Activated CD4-positive, alpha-beta memory T cell treated with anti-CD3 and anti-CD28 coated beads, Interleukin-2, amount 10 ng/mL, durations not matched to agents 7 days and 5 days (primary cell): ENCODE measurements at places on chromosomes 6 and 20. TPM values are rescaled to one million over a fixed set of nuclear protein-coding genes. Genes with fewer than 3 reads are reported as not detected.

The BPIFA1 gene
- not detected for total RNA-seq

DNA sequence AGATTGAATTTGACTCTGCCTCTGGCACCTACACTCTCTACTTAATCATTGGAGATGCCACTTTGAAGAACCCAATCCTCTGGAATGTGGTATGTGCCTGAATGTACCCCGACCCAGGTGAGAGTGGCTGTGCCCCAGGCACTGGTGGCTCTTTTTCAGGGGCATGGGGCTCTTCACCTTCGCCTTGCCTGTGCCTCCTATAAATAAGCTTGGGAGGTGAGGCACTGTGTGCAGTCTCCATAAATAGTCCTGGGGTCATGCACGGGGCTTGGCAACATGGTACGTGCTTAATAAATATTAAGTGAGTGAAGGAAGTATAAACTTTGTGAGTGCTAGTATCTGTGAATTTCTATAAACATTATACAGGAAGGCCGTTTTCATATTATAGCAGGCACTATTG, 33.0 kb downstream of the GHRH start:
- DNase-seq = no peak

GRCh38 chr6:46996860-46997641, 45.1 kb downstream of the ADGRF1 start:
- DNase-seq = no peak

DNA sequence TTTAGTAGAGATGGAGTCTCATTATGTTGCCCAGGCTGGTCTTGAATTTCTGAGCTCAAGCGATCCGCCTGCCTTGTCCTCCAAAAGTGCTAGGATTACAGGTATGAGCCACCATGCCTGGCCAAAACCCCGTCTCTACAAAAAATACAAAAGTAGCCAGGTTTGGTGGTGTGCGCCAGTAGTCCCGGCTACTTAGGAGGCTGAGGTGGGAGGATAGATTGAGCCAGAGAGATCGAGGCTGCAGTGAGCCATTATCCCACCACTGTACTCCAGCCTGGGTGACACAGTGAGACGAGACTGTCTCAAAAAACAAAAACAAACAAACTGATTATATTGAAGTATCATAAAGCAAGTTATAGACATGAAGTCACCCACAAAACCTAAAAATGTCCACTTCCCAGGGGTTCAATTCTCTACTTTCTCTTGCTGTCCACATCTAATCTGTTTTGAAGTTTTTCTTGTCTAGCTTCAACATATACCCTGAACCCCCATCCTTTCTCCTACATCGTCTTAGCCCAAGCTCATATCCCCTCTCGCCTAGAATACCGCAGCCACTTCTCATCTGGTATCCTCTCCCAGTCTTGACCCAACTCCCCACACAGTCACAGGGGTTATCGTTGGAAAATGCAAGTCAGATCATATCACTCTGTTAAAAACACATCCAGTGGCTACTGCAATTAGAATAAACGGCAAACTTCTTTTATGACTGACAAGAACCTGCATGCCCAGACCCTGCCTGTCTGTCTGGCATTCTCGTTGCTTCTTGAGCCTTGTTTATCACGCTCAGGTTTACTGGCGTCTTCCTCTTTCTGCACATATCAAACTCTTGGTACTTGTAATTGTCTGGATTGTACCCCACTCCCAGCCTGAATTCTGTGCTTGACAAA, 20.1 kb upstream of the NCOA3 start:
- no peak for DNase-seq

The MACROD2 gene
- not detected for total RNA-seq

DNA sequence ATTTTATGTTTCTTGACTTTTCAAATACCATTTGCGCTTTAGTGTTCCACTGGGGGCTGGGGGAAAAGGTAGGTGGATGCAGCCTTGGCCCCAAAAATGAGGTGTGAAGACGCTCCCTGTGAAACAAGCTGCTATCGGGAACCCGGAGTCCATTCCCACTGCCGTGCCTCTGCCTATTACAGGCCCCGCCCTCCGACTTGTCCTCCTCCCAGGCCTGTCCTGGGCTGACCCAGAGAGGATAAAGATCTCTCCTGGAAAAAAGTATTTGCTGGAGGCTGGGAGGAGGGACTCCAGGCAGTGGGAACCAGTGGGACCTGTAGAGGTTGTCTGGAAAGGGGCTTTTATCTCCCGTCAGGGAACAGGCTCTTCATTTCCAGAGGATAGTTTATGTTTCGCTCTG, 215.0 kb downstream of the SLC24A3 start:
- DNase-seq = no peak

The EFCAB8 gene
- 0.25 TPM for total RNA-seq

GRCh38 chr6:56729719-56730118, 87.0 kb upstream of the DST start:
- no peak for DNase-seq

DNA sequence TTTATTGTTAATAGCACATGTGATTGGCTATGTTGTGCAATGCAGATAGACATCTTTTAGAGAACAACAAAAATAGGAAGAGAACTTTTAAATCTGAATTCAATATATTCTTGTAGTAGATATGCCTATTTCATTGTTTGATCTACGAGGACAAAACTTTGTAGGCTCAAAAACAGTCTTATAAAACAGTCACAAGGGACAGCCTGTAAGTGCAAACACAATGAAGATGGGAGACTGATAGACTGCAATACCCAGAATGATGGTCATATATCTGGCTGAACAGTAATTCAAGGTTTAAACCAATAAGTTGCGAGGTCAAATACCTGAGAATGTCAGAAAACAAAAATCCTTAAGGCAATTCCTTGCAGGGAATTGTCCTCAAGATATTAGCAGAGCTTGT, 1342.9 kb upstream of the ADGRB3 start:
- DNase-seq = no peak

DNA sequence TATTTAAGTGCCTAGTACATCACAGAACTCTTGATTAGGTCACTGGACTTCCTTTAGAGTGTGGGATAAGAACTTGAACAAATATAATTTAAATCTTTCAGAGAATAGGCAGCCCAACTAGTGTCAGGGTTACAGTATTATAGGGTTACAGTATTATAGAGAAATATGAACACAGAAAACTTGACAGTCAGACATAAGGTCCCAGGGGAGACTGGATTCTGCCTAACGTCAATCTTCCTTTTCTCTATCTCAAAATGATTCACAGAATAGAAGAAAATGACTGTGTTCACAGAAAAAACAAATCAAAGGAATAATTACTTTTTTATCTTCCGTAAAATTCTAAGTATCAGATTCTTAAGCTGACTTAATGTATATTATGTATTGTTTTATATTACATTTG, 623.8 kb downstream of the HTR1B start:
- no peak for DNase-seq

DNA sequence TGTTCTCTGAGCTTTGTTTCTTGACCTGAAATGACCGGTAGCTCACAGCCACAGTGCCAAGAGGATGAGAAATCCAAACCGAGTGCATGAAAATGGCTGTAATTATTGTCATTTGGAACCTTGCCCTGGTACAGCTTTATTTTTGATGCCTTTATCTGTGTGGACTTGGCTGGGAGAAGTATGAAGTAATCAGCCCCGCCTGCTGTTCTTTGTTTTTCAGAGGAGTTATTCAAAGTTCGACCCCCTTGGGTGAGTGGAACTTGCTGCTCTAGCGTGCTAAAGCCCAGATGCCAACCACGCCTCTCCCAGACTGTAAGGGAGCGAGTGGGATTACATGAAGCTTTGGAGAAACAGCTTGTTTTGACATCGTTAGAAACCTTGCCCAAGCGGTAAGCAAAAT, 48.3 kb downstream of the ECT2L start:
- DNase-seq = no peak

DNA sequence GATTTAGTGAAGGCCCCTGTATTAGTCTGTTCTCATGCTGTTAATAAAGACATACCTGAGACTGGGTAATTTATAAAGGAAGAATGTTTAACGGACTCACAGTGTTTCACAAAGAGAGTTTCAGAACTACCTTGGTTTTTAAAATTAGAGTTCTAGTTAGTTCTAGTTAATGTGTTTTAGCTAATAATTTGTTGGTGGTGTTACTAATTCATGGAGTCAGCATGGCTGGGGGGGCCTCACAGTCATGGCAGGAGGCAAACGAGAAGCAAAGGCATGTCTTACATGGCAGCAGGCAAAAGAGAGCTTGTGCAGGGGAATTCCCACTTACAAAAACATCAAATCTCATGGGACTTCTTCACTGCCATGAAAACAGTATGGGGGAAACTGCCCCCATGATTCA, 12.0 kb upstream of the SLC17A3 start:
- no peak for DNase-seq

DNA sequence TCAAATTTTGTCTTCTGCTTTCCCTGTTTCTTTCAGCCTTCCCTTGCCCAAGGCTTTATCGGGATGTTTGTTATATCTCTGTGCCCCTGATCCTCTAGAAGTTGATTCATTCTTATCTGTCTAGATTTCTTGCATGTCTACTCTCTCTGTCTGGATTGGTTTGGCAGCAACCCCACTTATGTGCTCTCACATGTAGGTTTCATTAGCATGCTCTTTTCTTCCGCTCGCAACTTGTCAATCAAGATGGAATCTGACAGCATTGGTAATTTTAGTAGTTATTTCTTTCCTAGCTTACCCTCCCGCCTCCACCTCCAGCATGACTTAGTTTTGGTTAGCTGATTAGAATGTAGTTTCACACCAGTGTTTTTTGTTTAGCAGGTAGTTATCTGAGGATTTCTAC, 39.3 kb downstream of the LRRC1 start:
- DNase-seq = no peak

The HLA-DRB5 gene
- total RNA-seq = 12.7 TPM

- peak; percentile 40 for DNase-seq
Observed at GRCh38 chr20:62409931-62410745, 3.1 kb upstream of the CABLES2 start.

The DDO gene
- not detected for total RNA-seq

The TMEM151B gene
- total RNA-seq = not detected

The SLC17A1 gene
- not detected for total RNA-seq

GRCh38 chr6:68651011-68651985, 16.2 kb downstream of the ADGRB3 start:
- DNase-seq = no peak

The STAU1 gene
- total RNA-seq = 60.5 TPM

GRCh38 chr6:14440215-14440910, 322.8 kb downstream of the CD83 start:
- DNase-seq = no peak

The DYNLT2 gene
- total RNA-seq = 2.2 TPM

DNA sequence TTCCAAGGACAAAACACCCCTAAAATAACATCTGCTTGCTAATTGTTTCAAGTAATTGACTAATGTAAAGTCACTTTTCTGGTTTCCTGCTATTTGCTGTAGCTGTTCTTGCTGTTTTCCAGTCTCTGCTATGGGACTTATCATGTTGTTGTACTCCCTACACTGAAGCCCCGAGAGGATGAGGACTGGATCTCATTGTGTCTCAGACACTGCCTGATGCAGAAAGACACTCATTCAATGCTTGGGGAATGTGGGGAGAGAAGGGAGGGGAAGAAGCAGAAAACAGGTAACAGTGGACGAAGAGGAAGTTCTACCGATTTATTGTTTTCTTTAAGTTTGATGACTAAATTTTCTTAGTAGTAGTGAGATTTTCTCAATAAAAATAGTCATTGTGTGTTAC, 79.8 kb downstream of the DOK5 start:
- no peak for DNase-seq

DNA sequence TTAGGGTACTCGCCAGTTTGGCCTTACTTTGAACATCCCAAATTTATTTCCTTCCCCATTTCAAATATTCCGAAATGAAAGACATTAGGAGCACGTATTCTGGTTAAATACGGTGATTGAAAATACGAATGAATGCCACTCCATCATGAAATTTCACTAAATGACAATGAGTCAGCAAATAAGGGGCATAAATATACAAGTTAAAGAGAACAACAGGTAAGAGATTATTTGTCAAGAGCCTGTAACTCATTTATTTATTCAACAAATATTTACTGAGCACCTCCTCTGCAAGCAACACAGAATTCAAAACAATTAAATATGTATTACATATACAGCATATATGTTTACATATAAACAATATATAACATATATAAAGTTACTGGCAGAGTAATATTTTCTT, 44.8 kb downstream of the MYB start:
- DNase-seq = no peak

The PHF1 gene
- 51.4 TPM for total RNA-seq

The CLPSL1 gene
- total RNA-seq = not detected

The NKX2-2 gene
- total RNA-seq = not detected

The EIF2S2 gene
- 108 TPM for total RNA-seq

The MRPL18 gene
- 63.6 TPM for total RNA-seq

DNA sequence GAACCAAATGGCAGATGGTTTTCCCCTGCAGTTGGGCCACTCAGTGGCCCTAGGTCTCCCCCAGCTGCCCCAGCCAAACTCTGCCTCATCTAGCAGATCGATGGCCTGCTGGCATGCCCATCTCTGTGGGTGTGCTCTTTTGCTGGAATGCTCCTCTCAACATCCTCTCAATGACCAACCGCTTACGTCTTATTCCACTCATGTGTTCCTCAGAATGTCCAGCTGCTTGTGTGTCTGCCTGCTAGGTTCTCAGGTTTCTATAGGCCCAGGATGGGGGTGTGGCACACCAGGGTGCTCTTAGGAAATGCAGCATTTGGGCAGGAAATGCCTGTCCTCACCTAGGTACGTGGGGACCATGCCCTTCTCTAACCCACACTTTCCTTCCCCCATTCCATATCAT, 509.9 kb upstream of the SYNCRIP start:
- no peak for DNase-seq

The TUBB2B gene
- total RNA-seq = not detected

The HMGA1 gene
- total RNA-seq = 269 TPM

DNA sequence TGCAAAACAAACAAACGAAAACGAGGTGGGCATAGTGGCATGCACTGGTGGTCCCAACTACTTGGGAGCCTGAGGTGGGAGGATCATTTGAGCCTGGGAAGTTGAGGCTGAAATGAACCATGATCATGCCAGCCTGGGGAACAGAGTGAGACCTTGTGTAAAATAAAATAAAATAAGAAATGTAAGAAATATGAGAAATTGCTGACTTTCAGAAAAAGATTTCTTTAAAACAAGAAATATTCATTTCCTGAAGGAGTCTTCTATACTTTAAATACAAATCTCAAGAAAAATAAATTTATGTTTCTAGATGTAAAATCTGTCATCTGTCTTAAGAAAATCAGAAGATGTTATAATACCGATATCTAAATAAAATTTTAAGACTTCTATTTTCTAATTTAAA, 96.7 kb upstream of the ENPP5 start:
- DNase-seq = no peak

DNA sequence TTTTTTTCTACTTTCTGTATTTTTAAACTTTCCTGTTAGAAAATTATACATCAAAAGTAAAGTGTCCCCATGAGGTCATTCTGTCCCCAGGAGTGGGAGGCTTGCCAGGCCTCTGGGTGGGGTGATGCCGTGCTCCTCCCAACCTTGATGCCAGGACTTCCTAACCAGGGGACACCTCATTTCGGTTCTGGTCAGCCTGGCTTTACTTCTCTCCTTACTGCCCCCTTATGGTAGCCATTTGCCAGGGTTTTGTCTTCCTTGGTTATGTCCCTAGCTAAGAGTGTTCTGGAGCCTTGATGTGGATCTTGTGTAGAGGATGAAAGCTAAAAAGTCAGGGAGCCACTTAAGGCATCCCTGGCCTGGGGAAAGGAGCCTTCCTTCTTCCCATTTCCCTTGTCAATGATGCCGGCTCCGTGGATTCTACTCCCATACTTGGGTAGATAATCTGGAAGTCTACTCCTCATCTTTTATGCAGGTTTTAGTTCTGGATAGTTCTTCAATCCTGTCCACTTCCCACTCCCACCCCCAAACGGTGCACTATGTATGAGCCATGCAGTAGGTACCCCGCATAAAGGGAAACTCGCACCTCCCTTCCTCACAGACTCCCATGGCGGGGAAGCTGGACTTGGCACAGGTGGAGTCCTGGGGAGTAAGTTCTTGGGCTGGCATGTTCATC, 164.1 kb upstream of the SALL4 start:
- peak; percentile 16 for DNase-seq

GRCh38 chr20:3085571-3086072, 1.1 kb upstream of the AVP start:
- DNase-seq = no peak
